ENCODE measurements at places on chromosomes 2 and 18. TPM values are rescaled to one million over a fixed set of nuclear protein-coding genes. Genes with fewer than 3 reads are reported as not detected.

DNA sequence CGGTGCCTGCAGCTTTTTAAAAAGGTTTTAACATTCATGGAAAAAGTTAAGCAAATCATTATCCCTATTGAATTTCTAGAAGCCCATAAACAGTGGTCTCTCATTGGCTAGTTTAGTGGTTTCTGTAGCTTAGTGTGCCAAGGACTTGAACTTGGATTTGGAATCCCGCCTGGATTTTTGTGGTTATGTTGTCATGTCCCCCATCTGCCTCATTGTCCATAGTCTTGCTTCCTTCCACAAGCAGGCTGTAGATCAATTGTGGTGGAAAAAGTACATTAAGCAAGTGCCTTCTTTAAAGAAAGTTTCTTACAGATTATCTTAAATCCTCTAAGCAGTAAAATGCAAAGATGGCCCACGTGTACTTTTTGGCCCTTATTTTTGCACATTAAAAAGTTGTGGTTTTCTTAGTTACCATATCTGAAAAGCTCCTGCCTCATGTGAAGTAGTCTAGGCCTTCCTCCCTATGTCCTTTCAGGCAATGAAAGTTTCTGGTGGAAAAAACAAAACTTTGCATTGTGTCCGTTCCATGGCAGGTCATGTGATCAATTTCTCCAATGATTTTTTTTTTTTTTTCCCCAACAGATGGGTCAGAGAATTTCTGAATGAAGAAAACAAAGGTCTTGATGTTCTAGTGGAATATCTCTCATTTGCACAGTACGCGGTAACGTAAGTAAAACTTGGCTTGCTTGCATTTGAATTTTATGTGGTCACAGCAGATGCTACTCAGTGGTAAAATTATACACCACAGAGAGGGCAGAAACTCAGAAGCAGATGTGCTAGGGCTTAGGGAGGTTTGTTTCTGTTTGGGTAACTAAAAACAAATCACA lies 158.9 kb downstream of the PRPF40A start:
- no peak overlapping the region for H3K27ac ChIP-seq
- H3K4me1 ChIP-seq: no peaks in the 10 kb centered on the region
- no peak for DNase-seq
- H3K27me3 ChIP-seq: peaks cover 34% of the 10 kb centered on the region
- H3K36me3 ChIP-seq: no peaks in the 10 kb centered on the region

DNA sequence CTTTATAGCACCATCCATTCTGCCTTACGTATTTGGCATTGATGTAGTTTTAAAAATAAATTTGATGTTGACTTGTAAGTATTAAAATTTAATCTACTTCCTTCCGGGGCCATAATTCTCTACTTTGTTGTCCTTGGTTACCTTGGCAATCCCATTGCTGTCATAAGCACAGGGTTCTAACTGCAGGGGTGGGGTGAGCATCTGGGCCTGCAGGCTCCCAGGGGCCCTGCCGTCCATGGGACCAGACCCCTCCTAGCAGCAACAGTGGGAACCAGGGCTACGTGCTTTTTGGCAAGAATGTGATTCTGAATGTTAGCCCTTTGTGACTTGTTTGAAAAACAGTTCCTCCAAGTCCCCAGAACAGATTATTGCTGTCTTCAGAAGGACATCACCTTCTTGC lies 4.9 kb downstream of the ASAP2 start:
- DNase-seq: no peak
- H3K4me3 ChIP-seq: no peak overlapping the region
- peaks cover 3% of the 10 kb centered on the region for H3K4me1 ChIP-seq
- no peaks in the 10 kb centered on the region for H3K36me3 ChIP-seq
- no peak overlapping the region for H3K27ac ChIP-seq

- no peak overlapping the region for H3K4me3 ChIP-seq
- H3K4me1 ChIP-seq: peaks cover 3% of the 10 kb centered on the region
Measured at GRCh38 chr2:33136566-33136965, 189.8 kb downstream of the LTBP1 start.

- H3K4me3 ChIP-seq: no peak overlapping the region
- no peaks in the 10 kb centered on the region for H3K27me3 ChIP-seq
- DNase-seq: no peak
- no peaks in the 10 kb centered on the region for H3K36me3 ChIP-seq
Measured at GRCh38 chr18:33020877-33021276, 248.1 kb upstream of the KLHL14 start.

- H3K4me1 ChIP-seq: no peaks in the 10 kb centered on the region
- no peaks in the 10 kb centered on the region for H3K36me3 ChIP-seq
- no peak overlapping the region for H3K27ac ChIP-seq
- no peak for DNase-seq
- no peak overlapping the region for H3K4me3 ChIP-seq
Measured at GRCh38 chr2:200127848-200128247, 172.5 kb downstream of the MAIP1 start.

DNA sequence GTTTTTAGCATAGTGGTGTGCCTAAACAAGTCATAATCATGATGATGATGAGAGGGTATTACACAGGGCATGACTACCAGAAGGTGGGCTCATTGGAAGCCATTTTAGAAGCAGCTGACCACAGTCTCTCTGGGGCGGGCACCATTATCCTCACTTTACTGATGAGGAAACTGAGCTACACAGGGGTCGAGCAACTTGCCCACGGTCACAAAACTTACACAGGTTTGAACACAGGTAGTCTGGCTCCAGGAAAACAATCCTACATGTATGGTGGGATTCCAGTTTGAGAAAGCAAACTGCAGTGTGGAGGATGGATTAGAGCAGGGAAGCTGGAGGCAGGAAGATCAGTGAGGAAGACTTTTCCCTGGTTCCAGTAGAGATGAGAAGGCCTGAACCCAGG lies 6.2 kb downstream of the RHOB start:
- peaks cover 1% of the 10 kb centered on the region for H3K36me3 ChIP-seq
- DNase-seq: no peak
- no peak overlapping the region for H3K27ac ChIP-seq

GRCh38 chr18:27270508-27270907 lies 85.4 kb upstream of the CHST9 start:
- H3K27me3 ChIP-seq: no peaks in the 10 kb centered on the region
- H3K36me3 ChIP-seq: no peaks in the 10 kb centered on the region
- no peaks in the 10 kb centered on the region for H3K4me1 ChIP-seq
- no peak for DNase-seq

GRCh38 chr2:149954981-149955600 lies 367.5 kb upstream of the MMADHC start:
- no peaks in the 10 kb centered on the region for H3K36me3 ChIP-seq
- DNase-seq: no peak
- H3K27ac ChIP-seq: no peak overlapping the region
- H3K4me1 ChIP-seq: no peaks in the 10 kb centered on the region
- no peak overlapping the region for H3K4me3 ChIP-seq

DNA sequence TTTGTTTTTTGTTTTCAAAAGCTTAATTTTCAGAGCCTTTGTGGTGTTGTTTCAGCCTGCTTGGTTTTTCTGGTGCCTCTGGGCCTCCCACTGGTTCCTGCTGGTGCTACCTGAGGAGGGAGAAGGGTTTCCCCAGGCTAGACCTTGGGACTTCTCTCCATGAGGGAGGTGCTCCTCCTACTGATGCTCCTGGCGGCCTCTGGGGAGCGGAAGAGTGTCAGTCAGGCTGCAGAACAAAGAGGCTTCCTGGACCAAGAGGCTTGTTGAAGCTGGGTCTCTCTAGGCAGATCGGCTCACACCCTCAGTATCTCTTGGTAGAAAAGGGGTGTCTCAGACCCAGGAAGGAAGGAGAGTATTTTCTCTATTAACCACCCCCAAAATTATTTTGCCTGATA lies 32.2 kb downstream of the RFX8 start:
- H3K36me3 ChIP-seq: peaks cover 6% of the 10 kb centered on the region
- DNase-seq: no peak
- peaks cover under 1% of the 10 kb centered on the region for H3K27me3 ChIP-seq
- no peak overlapping the region for H3K4me3 ChIP-seq
- no peak overlapping the region for H3K27ac ChIP-seq
- peaks cover 26% of the 10 kb centered on the region for H3K4me1 ChIP-seq

GRCh38 chr2:196725218-196725617 lies 74.3 kb downstream of the GTF3C3 start:
- peaks cover 33% of the 10 kb centered on the region for H3K4me1 ChIP-seq
- no peak overlapping the region for H3K27ac ChIP-seq
- H3K4me3 ChIP-seq: no peak overlapping the region
- peaks cover 54% of the 10 kb centered on the region for H3K36me3 ChIP-seq
- DNase-seq: no peak

DNA sequence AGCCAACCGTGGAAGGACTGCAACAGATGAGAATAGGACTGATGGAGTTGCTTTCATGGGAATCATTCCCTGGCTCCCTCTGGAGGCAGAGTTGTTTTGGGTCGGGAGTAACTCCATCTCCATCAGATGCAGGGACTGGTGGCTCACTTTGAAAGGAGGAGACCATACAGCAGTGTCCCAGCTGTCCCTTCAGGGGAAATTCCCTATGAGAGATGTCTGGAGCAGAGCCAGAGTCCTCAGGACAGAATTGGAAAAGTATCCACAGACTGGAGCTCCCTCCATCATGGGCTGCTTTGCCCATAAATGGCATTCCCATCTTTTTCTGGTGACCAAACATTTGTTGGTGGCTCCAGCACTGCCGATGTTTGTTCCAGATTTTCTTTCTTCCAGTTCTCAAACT lies 144.3 kb downstream of the NCK2 start:
- no peak for DNase-seq
- H3K27ac ChIP-seq: no peak overlapping the region
- no peaks in the 10 kb centered on the region for H3K27me3 ChIP-seq
- H3K4me1 ChIP-seq: peaks cover 21% of the 10 kb centered on the region
- H3K36me3 ChIP-seq: peaks cover 62% of the 10 kb centered on the region
- no peak overlapping the region for H3K4me3 ChIP-seq

- H3K27me3 ChIP-seq: peaks cover 70% of the 10 kb centered on the region
- H3K36me3 ChIP-seq: no peaks in the 10 kb centered on the region
- no peak overlapping the region for H3K4me3 ChIP-seq
- no peak for DNase-seq
- peaks cover 1% of the 10 kb centered on the region for H3K4me1 ChIP-seq
- no peak overlapping the region for H3K27ac ChIP-seq
Measured at GRCh38 chr2:176461098-176461808, 192.0 kb downstream of the MTX2 start.

- no peaks in the 10 kb centered on the region for H3K36me3 ChIP-seq
- H3K4me1 ChIP-seq: peaks cover 17% of the 10 kb centered on the region
- no peak overlapping the region for H3K4me3 ChIP-seq
- DNase-seq: no peak
- H3K27me3 ChIP-seq: no peaks in the 10 kb centered on the region
Measured at GRCh38 chr18:26457611-26458353, 90.6 kb downstream of the KCTD1 start.

- no peak overlapping the region for H3K27ac ChIP-seq
- no peaks in the 10 kb centered on the region for H3K27me3 ChIP-seq
Measured at GRCh38 chr2:40758401-40759155, 306.7 kb upstream of the SLC8A1 start.

DNA sequence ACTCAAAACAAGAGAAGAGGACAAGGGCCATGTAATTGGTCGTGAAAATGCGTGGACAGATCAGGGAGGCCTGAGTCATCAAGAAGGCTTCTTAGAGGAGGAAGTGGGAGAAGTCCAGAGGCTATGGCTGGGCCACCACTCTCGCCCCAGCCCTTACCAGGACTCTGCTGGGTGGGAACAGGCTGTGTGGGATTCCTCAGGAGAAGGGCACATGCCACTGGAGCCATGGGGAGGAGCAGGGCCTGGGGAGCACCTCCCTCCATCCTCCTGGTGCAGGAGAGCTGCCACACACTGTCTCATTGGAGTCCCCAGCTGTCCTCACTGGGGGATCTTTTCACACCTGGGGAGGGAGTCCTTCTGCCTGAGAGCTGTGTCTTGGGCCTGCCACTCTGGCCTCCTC lies 9.4 kb upstream of the RALB start:
- DNase-seq: no peak
- H3K27me3 ChIP-seq: peaks cover 6% of the 10 kb centered on the region
- peaks cover 14% of the 10 kb centered on the region for H3K4me1 ChIP-seq
- H3K4me3 ChIP-seq: no peak overlapping the region
- H3K36me3 ChIP-seq: peaks cover 2% of the 10 kb centered on the region

GRCh38 chr2:108615480-108616090 lies 81.3 kb downstream of the LIMS1 start:
- no peak for DNase-seq
- H3K4me1 ChIP-seq: peaks cover 90% of the 10 kb centered on the region
- peak overlapping the region; percentile 84 for H3K27ac ChIP-seq
- no peaks in the 10 kb centered on the region for H3K27me3 ChIP-seq
- H3K36me3 ChIP-seq: peaks cover 5% of the 10 kb centered on the region
- no peak overlapping the region for H3K4me3 ChIP-seq

DNA sequence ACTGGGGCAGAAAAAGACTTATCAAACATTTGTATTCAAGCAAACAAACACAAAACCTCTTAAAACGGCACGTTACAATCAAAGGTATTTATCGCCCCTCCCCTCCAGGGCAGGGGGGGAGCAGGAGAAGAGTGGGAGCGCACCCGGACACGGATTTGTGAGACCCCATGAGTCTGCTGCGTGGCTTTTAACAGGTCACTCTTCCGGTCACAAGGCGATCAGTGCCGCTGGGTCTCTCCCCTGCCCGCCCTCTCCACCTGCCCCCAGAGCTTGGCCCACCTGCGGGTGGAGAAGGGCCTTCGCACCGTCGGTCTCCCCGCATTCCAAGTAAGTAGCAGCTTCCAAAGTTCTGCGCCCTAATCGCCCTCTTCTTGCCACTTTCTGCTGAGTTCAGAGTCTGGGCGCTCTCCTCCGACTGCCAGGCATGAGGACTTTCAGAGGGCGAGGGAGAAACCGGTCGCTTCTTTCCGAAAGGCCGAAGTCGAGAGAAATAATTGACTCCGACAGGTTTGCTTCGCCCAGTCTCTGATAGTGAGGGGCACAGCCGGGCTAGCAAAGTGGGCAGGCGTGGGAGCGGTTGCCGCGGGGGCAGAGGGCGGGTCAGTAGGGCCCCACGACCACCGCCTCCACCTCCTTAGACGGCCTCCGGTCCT lies 800 bp downstream of the RPRM start:
- H3K4me3 ChIP-seq: no peak overlapping the region
- H3K4me1 ChIP-seq: peaks cover 10% of the 10 kb centered on the region
- DNase-seq: no peak
- H3K27me3 ChIP-seq: peaks cover 73% of the 10 kb centered on the region
- H3K36me3 ChIP-seq: no peaks in the 10 kb centered on the region

DNA sequence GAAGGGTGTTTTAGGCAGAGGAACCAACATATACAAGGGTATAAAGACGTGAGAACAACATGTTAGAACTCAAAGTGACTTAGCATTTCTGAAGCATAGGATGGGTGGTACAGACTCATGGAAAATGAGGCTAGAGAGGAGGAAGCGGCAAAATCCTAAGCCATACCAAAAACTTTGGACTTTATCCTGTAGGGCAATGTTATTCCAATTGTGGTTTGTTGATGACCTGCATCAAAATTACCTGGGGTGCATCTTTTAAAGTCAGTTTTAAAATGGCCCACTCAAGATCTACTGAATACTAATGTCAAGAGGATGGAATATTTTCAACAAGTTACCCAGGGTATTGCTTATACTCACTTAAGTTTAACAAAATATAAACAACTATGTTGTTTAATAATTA lies 34.8 kb downstream of the RAPH1 start:
- H3K27me3 ChIP-seq: no peaks in the 10 kb centered on the region
- no peak overlapping the region for H3K4me3 ChIP-seq
- no peak for DNase-seq
- no peaks in the 10 kb centered on the region for H3K36me3 ChIP-seq
- no peaks in the 10 kb centered on the region for H3K4me1 ChIP-seq

The COA5 gene
- 22.2 TPM for total RNA-seq

The CHRNG gene
- not detected for total RNA-seq

The MTX2 gene
- 14.8 TPM for total RNA-seq

The GREB1L gene
- not detected for total RNA-seq

The TTC39C gene
- 59.0 TPM for total RNA-seq

The SH3BP4 gene
- total RNA-seq: not detected

The SERPINB13 gene
- total RNA-seq: not detected

The ZNF521 gene
- total RNA-seq: not detected

The SEMA4F gene
- 6.8 TPM for total RNA-seq

The UGT1A5 gene
- total RNA-seq: not detected

The CCL20 gene
- 0.82 TPM for total RNA-seq

The CKAP2L gene
- 62.2 TPM for total RNA-seq
